ENCODE measurements at places on chromosomes 4 and X.

GRCh38 chr4:10619220-10619619, 65.3 kb downstream of the CLNK start:
- DNase-seq, result peak; percentile 49

DNA sequence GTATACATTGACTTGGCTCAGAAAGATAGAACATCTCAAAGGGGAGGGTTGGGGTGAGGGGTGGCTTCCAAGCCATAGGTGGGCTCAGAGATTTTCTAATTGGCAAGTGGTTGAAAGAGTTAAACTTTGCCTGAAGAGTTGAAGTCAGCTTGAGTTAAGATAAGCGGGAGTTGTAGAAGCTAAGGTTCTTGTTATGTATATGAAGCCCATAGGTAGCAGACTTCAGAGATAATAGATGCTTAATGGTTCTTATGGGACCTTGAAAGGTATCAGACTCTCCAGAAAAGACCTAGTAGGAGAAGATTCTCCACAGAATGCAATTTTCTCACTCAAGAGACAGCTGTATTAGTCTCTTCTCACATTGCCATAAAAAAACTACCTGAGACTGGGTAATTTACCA, 599.1 kb upstream of the CPEB2 start:
- no peak for DNase-seq

DNA sequence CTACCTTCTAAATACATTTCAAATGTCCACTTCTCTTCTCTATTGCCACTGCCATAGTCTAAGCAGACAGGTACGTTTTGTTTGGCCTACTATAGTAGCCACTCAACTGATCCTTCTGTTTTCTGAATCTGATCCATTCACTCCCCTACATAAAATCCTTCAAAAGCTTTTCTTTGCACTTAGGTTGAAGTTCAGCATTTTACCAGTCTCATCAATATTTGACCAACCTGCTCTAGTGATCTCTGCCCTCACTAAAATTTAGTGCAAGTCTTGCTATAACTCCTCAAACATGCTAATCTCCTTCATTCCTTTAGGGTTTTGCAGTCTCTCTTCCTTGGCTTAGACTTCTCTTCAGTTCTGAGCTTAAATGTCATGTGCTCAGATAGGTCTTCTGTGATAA, 33.4 kb downstream of the EGF start:
- DNase-seq, result no peak

GRCh38 chr4:156169861-156170260, 216.2 kb upstream of the CTSO start:
- DNase-seq, result no peak

GRCh38 chr4:74328501-74328900, 20.2 kb downstream of the EPGN start:
- peak; percentile 40 for DNase-seq

- DNase-seq, result peak; percentile 47
Measured at GRCh38 chr4:133775881-133776280, 425.7 kb downstream of the PABPC4L start.

GRCh38 chrX:101419489-101419888, 11.5 kb downstream of the HNRNPH2 start:
- DNase-seq, result no peak

DNA sequence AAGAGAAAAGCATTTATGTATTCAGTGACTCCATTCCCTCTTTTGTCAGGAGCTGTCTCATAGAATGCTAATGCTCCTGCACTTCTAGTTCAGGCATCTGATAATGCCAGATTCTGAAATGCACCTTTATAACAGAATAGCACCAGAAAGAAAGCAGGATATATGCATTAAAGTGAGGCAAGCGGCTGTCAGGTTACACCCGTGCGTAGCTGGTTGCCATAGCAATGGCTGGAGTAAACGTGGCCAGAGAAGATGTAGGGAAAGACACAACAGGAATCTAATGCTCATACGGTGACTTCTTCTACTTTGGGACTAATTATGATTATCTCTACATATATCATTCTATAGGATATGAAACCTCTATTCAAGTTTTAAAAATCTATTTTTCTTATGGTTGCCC, 5.9 kb downstream of the EMCN start:
- DNase-seq, result no peak

DNA sequence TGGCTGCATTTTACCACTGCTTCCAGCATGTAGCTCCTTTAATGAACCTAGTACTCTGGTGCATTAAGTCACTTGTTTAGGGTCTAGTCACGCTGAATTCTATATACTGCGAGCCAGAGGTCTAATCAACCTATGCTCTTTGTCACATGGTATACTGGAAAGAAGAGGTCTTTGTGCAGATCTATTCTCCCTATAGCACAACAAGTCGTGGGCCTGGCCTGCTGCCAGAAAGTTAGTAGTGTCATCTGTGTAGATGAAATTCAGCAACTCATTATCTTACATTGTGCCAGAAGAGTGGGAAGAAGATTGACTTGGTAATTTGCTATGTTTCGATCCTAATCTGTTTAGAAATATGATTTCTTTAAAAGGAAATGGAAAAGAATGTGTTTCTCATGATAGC, 80.8 kb downstream of the AWAT2 start:
- DNase-seq, result no peak

DNA sequence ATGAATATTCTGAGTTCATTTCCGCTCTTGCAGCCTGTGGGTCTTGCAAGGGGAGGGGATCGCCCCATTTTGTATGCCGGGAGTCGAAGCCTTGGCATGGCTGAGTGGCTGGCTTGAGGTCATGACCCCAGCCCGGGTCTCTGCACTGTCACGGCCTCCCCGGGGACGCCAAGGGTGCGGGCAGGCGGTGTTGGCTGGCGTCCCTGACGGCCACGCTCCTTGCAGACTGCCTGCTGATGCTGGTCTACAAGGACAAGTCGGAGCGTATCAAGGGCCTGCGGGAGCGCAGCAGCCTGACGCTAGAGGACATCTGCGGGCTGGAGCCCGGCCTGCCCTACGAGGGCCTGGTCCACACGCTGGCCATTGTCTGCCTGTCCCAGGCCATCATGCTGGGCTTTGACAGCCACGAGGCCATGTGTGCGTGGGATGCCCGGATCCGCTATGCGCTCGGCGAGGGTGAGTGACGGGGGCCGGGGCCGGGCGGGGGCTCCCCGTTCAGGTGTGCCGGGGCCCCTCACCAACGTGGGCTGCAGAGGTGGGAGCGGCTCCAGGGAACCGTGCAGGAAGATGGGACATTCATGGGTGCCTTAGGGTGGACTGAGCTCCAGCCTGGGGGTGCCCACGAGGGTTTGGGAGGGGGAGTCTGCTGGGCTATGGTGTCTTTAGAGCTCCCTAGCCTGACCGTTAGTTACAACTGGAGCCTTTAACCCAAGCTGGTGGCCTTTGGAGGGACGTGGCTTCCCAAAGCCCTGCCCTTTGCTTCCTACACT, 10.3 kb downstream of the DOK7 start:
- DNase-seq, result no peak

GRCh38 chr4:107317611-107318010, 281.5 kb upstream of the DKK2 start:
- DNase-seq, result peak; percentile 60

GRCh38 chr4:100936661-100937375, 410.5 kb downstream of the PPP3CA start:
- DNase-seq, result no peak

GRCh38 chr4:139736274-139736660, 70.6 kb downstream of the MGST2 start:
- DNase-seq, result no peak

DNA sequence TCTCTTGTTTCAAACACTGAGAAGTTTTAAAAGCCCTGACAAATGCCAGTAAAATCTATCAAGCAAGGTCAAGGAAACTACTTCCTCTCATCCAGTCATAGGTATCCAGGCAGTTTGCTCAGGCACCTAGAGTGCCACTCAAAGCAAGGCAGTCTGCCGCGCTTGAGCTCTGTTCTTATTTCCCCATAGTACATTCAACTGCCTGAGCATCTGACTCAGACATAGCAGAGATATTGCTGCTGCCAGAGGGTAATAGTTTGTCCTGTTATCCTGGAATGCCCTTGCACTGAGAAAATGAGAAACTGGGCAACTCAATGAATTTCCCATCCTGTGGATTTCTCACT, 16.1 kb upstream of the ATP8A1 start:
- peak; percentile 59 for DNase-seq

DNA sequence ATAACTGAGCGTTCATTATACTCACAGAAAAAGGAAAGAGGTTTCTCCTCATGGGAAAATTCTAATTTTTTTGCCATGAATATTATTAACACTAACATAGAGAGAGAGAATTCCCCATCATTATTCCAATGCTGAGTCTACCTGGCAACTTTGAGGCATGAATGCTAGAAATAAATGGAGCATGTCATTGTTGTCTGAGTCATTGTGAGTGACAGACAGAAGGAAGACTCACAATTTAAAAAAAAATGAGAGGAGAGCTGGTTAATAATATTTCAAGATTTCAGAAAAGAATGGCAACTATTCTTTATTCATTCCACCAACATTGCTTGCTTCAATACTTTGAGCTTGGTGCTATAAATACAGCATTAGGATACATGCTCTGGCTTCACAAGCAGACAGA, 170.4 kb upstream of the HS3ST1 start:
- DNase-seq, result peak; percentile 64

- DNase-seq, result no peak
Measured at GRCh38 chr4:6345096-6345830, 75.6 kb downstream of the WFS1 start.

GRCh38 chr4:185529413-185529812, 5.9 kb downstream of the PDLIM3 start:
- DNase-seq, result no peak

DNA sequence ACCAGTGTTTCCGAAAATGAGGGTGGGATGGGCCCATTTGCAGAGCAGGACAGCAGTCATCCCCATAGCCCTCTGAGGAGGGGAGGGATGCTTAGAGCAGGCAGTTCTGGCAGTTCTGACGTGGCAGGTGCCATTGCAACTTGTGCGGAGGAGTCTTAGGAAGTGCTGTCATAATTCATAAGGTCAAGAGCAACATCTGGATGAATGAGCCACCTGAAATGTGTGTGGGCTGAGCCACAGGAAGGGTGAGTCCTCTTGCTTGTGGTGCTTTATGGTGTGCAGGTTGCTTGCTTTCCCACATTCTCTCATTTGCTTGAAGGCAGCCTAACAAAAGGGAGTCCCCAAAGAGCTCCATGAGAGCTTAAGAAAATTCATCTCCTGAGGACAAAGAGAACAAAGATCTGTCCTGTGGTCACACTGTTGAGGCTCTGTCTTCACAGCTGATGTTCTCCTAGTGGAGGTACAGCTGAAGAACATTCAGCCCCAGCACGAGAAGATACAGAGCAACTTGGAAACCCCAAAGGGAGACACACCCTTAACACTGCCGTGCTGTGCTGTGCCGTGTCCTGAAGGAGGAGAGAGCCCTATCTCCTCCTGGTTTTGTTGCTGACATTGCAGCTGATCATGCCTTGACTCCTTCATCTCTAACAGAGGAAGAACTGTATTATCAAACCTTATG, 60.3 kb downstream of the DLG3 start:
- DNase-seq, result peak; percentile 58

DNA sequence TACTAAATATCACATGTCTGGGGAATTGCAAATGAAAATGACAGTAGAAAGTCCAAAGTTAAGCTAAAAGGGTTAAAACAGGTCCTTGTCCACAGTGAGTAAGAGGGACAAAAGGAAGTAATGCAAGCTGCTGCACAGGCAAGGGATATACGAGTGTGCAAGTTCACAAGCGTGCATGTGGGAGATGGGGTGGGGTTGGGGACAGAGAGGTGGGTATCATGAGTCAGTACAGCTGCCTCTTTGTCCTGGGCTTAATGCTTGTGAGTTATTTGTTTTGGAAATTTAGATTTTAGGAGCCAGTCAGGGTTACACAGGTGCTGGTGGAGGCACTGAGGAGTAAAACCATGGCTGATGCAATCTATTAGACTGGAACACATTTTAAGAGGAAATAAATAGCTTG, 3.3 kb upstream of the GPRASP2 start:
- no peak for DNase-seq

DNA sequence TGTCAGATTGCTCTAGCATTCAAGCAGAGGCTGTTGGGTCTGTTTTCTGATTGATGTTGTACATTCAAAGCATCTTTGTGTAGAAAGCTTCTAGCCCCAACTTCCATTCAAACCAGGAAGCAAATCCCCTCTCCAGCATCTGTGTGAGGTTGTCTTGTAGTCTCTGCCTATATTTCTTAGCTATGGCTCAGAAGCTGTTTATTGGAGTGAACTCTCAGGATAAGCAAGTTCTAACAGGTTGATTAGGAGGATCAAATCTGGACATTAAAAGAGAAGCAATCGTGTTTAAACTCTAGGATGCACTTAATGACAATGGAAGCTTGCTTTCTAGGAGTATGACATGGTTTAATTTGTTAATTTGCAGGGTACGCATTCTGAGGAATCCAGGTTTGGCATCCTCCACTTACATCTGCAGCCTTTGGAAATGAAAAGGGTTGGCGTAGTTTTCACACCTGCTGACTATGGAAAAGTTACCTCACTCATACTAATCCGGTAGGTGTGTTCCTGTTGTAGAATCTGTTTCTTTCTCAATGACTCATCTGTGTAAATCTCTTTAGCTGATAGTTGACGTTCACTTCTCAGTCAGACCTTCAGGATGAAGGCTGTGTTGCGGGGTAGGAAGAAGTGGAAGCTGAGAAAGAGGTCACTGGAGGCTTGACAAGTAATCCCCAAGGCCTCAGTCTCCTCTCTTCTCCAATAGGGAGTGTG, 88.0 kb upstream of the TLR2 start:
- peak; percentile 71 for DNase-seq

DNA sequence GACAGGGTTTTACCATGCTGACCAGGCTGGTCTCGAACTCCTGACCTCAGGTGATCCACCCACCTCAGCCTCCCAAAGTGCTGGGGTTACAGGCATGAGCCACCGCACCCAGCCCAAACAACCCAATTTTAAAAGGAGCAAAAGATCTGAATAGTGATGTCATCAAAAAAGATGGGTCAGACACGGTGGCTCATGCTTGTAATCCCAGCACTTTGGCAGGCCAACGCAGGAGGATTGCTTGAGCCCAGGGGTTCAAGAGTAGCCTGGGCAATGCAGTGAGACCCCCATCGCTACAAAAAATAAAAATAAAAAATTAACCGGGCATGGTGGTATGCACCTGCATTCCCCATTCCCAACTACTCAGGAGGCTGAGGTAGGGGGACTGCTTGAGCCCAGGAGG, 6.1 kb downstream of the ELF2 start:
- no peak for DNase-seq

DNA sequence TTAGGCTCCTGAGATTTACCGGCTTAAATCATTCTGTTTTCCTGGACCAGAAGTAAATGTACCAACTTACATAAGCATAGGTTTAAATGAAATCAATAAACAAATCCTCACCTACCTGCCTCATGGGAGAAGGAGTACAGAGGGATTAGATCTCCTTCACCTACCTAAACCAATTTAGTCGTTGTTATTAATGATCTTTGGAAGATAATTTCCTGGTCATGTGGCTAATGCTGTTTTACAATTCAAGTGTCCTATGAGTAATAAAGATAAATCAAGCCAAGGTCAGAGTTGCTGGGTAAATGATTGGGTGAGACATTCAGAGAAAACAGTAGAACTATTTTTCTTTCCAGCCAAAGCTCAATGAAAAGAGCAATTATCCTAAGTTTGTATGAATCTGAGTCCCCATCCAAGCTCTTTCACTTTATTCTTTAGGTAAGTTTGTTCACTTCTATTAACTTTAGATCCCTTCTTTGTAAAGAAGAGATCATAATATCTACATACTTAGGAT, 423.0 kb upstream of the FAM241A start:
- DNase-seq, result no peak

- no peak for DNase-seq
Measured at GRCh38 chr4:175346376-175346775, 428.2 kb downstream of the ADAM29 start.

- DNase-seq, result no peak
Measured at GRCh38 chr4:41064953-41065352, 149.4 kb downstream of the APBB2 start.

GRCh38 chr4:15584785-15585184, 70.4 kb downstream of the FBXL5 start:
- DNase-seq, result no peak

Data from bronchial epithelial cell (primary cell).